ENCODE measurements at places on chromosomes 13 and 19. TPM values are rescaled to one million over a fixed set of nuclear protein-coding genes. Genes with fewer than 3 reads are reported as not detected.

DNA sequence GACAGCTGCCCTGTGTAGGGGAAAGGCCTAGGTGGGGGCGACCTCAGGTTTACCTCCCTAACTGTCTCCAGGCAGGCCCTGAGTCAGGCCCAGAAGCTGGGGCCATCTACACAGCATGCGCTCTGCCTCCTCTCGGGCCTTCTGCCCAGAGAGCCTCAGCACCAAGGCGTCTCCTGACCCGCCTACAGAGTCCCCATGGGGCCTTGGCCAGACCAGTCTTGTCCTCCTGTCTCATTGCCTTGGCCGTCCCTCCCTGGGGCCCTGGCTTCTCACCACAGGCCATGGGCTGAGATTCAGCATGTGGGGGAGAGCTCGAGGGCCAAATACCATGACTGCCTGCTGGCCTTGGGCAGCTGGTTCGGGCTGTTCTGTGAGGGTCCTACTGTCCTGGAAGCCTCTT is 59.0 kb downstream of the SMARCA4 start:
- DNase-seq: no peak

GRCh38 chr13:80931118-80931517 is 590.2 kb upstream of the SPRY2 start:
- DNase-seq: no peak

GRCh38 chr19:10439588-10439987 is 19.2 kb downstream of the PDE4A start:
- DNase-seq: no peak

DNA sequence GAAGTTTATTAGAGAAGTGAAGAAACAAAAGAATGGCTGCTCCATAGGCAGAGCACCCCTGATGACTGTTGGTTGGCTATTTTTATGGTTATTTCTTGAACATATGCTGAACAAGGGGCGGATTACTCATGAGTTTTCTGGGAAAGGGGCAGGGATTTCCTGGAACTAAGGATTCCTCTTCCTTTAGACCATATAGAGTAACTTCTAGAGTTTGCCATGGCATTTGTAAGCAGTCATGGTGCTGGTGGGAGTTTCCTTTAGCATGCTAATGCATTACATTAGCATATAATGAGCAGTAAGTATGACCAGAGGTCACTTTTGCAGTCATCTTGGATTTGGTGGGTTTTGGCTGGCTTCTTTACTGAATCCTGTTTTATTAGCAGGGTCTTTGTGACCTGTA is 38.7 kb upstream of the PCDH8 start:
- DNase-seq: no peak

DNA sequence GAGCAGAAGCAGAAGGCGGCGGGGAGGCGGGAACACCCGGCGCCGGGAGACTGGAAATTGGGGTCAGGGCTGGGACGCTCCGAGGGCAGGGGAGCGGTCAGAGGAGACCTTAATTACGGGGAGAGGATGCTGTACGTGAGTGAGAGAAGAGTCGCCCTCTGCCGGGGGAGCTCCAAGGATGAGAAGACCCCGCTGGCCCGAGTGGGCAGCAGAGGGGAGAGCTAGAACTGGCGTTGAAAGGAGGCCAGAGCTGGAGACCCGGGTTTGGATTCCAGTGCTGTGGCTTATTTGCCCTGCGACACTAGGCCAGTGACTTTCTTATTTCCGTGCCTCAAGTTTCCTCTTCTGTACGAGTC is 536 bp downstream of the FAM32A start:
- peak; percentile 75 for DNase-seq

- DNase-seq: peak; percentile 59
Measured at GRCh38 chr19:35773020-35773806, 2.2 kb upstream of the ARHGAP33 start.

GRCh38 chr19:32498648-32499200 is 82.3 kb upstream of the PDCD5 start:
- no peak for DNase-seq

GRCh38 chr13:95301968-95302393 is 730 bp upstream of the ABCC4 start:
- no peak for DNase-seq

DNA sequence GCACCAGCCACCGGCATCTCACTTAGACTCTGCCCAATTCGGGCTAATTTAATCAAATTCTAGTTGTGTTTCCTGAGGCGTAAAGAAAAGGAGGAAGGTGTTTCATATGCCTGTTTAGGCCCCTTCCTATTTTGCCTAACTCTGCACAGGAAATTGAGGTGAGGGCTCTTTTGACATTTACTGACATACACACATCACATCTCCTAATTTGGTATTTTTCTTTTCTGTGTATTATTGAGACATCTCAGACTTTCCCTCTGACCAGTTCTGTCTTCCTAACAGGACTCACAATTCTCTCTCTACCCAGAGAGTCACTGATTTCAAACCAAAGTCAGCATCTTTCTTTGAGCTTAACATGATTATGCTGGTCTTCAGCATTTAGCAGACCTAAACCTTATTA is 7.9 kb downstream of the CEACAM3 start:
- peak; percentile 56 for DNase-seq

DNA sequence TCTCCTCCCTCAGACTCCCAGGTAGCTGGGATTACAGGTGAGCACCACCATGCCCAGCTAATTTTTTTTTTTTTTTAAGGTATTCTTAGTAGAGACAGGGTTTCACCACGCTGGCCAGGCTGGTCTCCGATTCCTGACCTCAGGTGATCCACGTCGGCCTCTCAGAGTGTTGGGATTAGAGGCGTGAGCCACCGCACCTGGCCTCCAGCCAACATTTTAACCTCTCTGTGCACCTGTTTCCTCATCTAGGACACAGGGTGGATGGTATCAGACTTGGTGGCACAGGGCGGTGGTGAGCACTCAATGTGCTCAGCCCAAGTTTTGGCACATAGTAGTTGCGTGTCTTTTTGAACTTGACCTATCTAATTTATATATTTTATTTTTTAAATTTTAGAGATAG is 12.5 kb downstream of the APBA3 start:
- no peak for DNase-seq

GRCh38 chr19:39130337-39131254 is 5.0 kb downstream of the PAK4 start:
- no peak for DNase-seq

DNA sequence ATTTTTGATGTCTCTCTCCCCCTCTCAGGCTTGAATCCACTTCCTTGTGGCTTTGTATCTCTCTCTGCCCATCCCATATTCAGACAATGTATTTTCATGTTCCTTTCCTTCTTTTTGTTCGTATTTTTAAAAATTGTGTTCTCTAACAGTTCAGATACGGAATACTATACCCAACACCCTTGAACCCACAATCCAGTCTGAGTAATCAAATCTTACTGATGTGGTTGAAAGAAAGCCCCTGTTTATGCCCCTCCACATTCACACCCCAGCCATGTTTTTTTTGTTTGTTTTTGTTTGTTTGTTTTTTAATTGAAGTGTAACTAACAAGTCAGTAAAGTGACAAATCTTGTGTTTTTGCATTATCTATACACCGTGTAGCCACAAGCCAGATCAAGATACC is 1.4 kb downstream of the SPIB start:
- DNase-seq: no peak

GRCh38 chr19:35257113-35257461 is 8.3 kb downstream of the LSR start:
- no peak for DNase-seq

- no peak for DNase-seq
Measured at GRCh38 chr19:32457571-32458158, 52.1 kb downstream of the DPY19L3 start.

DNA sequence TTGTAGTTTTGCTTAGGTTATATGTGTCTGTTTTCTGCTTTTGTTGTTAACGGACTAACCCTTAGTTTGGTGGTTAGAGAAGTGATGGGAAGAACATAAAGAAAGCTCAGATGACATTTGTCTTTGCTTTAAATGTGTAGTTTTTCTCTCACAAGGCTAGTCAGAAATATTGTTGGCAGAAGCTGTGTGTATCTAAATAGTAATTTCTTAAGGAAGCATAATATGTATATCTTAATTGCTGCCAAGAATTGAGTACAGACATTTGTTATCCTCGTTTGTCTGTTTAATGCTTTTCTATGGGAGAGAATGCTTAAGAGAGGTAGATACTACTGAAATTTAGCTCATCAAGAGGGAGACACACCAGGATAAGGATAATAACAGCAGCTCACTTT is 2.7 kb downstream of the RGCC start:
- no peak for DNase-seq

- no peak for DNase-seq
Measured at GRCh38 chr13:110505594-110505993, 55.9 kb downstream of the RAB20 start.

CYP4F2 gene
- not detected for total RNA-seq

SPINT2 gene
- 0.22 TPM for total RNA-seq

RHPN2 gene
- total RNA-seq: 4.3 TPM

CRB3 gene
- not detected for total RNA-seq

SPRED3 gene
- total RNA-seq: 0.11 TPM

PEAK3 gene
- not detected for total RNA-seq

VSTM2B gene
- total RNA-seq: not detected

KIR3DL2 gene
- total RNA-seq: not detected

HSH2D gene
- total RNA-seq: 22.7 TPM

CELF5 gene
- total RNA-seq: not detected
